Spinal cord (tissue), 10 donors: ENCODE measurements at places on chromosomes 3 and 15.

GRCh38 chr15:82058026-82058425 lies 12.2 kb upstream of the MEX3B start:
- no peak for DNase-seq

- no peak for DNase-seq
Measured at GRCh38 chr3:12054245-12054644, 50.1 kb downstream of the SYN2 start.

GRCh38 chr3:122092460-122093165 lies 37.5 kb downstream of the CD86 start:
- DNase-seq: no peak

DNA sequence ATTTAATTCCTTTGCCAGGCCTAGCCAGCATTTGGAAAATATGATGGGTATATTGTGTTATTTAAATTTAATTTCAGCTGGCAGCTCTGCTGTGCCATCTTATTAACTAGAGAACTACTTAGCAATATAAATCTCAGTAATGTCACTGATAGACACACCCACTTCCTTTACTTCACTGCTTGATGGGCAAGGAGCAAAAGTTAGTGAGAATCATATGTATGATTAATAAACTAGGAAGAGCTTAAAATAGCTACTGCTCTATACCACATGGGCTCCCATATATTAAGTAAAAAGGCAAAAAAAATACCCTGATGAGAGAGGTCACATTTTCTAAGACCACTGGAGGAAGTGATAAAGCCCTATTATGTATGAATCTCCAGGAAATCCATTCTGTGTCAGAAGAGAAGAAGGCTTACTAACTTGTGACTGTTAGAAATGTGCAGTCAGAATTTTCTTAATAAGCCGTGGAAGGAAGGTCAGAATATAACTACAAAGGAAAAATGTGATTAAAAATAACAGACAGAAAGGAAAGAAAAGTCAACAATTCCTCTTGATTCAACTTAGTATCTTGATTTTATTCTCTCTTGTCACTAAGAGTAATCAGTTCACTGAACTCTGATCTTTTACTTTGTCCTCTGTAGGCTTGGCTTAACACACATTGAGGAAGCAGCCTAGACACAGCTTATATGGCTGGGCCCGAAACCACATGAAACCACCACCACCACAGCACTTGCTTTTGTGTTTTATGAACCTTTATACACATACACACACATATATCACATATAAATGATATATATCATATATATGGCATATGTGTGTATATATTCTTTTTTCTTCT lies 1233.9 kb upstream of the ALCAM start:
- DNase-seq: no peak

DNA sequence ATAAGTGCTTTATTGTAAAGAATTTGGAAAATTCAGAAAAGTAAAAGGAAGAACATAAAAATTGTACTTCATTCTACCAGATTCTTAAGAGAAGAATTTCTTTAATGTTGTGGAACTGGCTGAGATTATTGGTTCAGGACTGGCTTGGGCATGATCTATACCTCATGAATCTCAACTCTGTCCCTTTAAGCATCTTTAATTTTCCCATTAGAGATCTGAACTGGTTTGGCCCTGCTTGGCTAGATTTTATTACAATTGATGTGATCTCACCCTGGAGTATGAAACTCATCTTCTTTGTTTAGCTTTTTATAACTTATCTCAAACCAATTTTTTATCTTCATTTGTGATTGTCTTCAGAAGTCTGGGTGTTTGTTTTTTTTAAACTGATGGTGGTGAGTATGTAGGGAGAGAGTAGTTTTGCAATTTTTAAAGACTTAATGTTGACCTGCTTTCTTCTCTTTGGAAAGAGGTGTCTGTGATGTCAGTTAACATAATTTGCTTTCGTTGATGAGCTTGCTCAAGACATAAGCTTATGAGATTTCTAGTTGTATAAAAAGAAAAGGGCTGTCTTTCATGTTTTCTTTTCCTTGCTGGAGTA lies 61.9 kb downstream of the ZNF609 start:
- DNase-seq: no peak

DNA sequence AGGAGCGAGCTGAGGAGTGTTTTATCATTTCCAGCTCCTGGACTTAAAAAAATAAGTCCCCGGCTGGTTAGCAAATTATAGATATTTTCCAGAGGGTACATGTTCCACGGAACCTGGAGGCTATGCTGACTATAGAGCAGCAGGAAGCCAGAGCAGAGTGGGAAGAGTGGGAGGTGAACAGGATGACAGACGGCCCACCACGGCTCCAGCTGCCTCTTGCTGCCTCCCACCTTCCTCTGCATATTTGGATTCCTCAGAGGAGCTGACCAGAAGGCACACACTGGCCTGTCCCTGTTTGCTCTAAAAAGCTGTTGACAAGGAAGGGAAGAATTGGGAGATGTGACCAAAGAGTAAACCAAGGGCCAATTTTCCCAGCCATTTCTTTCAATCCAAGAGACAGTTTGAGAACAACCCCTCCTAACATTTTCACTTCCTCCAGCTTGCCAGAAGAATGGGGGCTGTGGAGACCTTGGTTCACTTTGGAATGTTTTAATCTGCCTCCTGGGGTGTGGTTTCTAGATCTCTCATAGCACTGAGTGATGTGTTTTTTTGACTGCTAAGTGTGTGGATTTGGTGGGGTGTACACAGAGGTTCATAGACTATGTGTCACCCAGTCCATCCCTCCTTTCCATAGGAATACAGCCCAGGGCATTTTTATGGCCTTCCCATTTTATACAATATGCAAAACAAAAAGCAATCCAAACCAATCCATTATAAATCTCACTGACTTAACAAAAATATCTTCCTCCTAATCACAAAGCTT lies 36.8 kb downstream of the HGD start:
- DNase-seq: no peak

DNA sequence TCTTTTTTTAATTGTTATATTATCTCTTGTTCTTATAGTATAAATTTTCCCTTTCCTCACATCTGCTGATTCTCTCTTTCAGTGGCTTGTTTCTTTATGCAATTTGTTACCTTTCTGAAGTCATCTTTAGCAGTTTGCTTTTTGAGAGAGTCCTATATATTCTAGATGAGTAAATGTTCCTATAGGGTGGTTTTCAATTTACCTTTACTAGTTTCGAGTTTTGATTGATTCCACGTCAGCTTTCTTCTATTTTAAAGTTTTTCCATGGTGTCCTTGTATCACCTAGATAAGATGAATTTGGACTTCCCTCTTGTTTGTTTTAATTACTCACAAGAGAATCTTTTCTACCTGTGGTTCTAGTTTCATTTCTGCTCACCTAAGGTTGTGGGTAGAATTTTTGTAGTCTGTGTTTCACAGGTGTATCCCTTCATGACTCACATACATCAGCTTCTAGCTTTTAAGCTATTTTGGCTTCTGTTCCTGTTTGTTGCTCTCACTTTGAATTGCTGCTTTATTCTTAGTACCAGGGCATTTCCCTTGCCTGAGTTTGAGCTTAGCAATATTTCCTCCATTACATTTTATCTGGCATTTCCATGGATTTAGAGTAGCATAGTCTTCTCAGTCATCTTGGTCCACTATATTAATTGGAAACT lies 6.4 kb downstream of the TEX9 start:
- no peak for DNase-seq

DNA sequence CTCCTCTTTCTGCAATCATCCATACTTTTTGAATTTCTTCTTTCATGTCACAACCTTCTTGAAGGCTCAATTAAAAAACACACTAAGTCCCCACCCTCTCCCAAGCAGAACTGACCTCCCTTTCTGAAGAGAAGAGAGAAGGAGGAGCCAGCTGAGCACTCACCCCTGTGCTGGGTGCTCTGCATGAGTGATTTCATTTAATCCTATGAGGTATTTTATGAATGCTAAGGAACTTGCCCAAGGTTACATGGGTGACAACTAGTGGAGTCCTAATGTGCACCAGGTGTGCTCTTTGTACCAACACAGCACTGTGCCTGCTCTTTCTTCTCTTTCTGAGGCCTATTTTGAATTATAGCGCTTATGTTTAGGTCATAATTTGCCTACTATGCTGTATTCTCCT lies 135.6 kb downstream of the DUT start:
- DNase-seq: no peak

DNA sequence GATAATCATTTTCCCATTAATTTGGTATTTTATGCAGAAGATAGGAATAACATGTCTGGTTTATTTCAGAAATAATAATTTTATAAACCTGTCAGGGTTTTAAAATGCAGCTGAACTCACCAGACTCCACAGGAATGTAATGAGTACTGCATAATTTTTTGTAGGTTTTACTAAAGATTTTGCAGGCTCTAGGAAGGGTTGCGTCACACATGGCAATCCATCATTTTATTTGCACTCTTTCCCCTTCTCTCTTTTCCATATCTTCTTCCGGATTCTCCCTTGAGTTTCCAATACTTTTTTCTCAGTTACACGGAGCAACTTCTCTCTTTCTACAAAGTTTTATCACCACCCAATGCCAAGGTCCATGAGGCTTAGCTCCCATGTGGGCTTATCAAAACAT lies 234.7 kb downstream of the NFKBIZ start:
- DNase-seq: no peak

DNA sequence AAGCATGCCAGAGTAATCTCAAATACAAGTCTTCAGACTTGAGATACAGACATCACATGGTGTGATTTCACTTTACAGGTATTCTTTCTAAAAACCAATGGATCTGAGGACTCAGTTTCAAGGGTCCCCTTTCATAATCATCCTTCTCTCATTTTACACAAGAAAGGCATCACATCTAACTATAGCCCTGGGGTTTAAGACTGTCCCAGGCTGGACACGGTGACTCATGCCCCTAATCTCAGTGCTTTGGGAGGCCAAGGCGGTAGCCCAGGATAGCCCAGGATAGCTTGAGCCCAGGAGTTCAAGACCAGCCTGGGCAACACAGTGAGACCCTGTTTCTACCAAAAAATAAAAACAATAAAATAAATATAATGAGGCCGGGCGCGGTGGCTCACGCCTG lies 36.4 kb downstream of the UBP1 start:
- no peak for DNase-seq

DNA sequence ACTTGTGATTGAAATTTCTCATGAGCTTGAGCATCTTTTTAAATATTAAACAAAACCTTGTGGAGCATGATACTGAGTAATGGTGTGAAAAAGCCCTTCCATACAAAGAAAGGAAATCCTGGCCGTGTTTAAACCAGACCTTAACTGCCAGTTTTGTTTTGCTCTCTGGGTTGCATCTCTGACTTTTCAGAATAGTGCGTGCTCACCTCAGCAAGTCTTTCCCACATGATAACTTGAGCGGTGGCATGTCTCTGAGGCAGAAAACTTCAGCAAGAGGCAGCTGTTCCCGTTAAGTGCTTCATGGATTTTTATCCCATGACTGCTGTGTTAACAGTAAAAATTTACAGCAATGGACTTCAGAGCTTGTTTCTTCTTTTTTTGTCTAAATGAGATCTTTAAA lies 393.3 kb downstream of the FEZF2 start:
- DNase-seq: no peak

- no peak for DNase-seq
Measured at GRCh38 chr3:138947495-138948121, 591 bp downstream of the FOXL2NB start.
